ENCODE measurements at places on chromosomes 2 and 18.

GRCh38 chr2:112942654-112943002 is 31.7 kb downstream of the IL37 start:
- no peak for DNase-seq

DNA sequence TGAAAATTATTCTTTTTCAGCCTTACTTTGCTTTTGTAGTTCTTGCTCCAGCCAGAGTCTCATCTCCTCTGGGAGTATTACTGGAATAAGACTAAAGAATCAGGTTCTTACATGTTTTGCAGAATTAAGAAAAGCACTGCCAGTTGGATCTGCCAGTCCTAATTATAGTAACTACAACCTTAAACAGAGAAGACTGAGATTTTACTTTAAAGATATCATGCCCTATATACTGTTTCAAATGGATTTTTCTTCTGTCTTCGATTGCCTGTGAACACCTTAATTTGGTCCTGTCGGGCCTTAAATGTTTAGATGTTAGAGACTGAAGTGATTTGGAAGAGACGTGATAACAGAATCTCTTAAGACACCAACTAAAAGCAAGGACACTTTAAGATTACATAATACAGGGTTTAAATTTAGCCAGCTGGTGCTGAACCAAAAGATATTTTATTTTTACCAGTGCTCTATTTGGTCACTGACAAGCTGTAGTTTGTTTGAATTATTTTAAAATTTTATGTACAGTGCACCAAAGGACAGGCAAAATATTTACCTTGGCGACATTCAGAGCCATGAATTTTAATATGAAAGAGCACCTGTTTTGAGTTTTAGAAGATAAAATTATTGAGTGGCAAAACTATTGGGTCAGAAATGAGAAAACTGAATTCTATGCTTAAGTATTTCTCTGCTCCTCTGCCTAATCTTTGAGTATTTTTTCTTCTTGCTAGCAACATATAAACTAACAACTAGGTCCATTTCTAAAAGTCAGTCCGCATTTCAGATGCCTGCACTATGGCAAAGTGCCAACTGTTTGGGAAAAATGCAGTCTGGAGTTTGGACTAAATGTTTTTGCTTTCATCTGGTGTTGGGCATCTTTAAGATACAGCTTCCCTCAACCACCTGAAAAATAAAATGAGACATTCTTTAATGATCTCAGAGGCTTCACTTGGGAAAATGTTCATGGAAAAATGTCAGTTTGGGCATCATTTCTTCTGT is 300.0 kb downstream of the XIRP2 start:
- no peak for DNase-seq

- no peak for DNase-seq
Observed at GRCh38 chr2:175964195-175964594, 37.9 kb downstream of the LNPK start.

GRCh38 chr18:24456549-24456948 is 3.9 kb upstream of the HRH4 start:
- no peak for DNase-seq

GRCh38 chr2:200756618-200757321 is 54.9 kb upstream of the BZW1 start:
- no peak for DNase-seq

GRCh38 chr18:65897292-65897691 is 146.5 kb downstream of the CDH7 start:
- DNase-seq: no peak

GRCh38 chr2:48915227-48915626 is 159.7 kb upstream of the LHCGR start:
- no peak for DNase-seq

GRCh38 chr18:33014060-33014796 is 241.4 kb upstream of the KLHL14 start:
- DNase-seq: no peak

DNA sequence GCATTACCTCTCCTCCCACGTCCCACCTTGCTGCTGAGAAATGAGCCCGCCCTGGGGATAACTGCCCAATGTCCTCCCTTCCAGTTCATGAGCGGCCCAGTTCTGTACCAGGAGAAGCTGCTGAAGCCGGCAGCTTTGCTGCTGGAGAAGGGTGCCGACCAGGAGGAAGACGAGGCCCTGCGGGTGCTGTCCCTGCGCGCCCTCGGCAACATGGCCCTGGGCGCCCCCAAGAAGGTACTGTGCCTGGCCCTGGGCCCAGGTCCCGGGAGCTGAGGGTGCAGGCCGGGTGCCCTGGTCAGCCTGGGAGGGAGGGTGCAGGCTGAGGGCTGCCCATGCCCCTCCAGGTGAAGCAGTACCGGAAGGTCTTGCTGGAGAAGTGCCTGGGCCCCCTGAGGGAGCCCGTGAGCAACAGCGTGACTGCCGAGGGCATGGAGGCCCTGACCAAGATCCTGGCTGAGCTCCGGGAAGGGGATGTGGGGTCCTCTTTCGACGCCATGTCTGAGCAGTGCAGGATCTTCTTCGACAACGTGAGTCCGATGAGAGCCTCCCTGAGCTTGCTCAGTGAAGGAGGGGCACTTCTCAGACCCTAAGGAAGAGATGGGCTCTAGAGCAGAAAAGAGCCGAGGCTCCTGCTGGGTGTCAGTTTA is 25.7 kb downstream of the HJURP start:
- DNase-seq: no peak

DNA sequence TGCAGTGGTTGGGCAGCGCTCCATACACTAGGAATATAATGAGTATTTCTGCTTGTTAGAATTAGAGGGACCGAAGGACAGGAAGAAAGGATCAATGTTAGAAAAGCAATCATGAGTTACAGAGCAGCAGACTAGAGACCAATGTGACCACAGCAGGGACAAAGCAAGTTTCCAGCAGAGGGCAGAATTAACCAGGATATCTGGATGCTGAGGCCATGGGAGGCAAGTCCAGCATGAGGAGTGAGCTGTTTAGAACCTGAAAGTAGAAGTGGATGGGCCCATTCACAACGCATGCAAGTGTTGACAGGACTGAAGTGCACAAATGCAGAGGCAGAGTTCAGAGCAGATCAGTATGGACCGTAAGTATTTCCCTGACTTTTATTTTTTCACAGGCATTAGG is 910.4 kb upstream of the GYPC start:
- DNase-seq: no peak

GRCh38 chr2:82172483-82172882 is 1867.9 kb upstream of the LRRTM1 start:
- no peak for DNase-seq
